ENCODE measurements at places on chromosomes 11 and 22.

DNA sequence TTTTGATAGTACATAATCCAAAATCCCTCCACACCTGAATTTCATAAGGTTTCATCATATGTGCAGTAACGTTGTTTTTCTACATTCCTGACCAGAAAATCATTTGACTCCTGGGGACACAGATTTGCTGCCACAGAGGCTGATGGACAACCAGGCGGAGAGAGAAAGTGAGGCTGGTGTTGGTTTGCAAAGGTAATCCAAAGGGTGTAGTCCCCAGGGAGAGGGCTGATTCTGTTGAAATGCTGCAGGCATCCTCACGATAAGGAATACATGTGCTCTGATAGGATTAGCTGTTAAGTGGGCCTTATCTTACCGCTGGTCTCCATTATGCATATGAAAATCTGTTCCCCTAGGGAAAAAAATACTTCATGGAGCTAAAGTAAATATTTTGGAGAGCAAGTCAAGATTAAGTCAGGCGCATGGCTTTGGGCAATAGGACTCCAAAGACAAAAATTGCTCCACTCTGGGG is 8.1 kb downstream of the APOL6 start:
- DNase-seq = no peak

- no peak for DNase-seq
These were observed 1049.1 kb downstream of the BRD1 start for GRCh38 chr22:48778308-48779195.

- DNase-seq = no peak
These were observed 76.9 kb upstream of the TRIM77 start for GRCh38 chr11:89633135-89633705.

- DNase-seq = no peak
These were observed 3.9 kb downstream of the PACSIN2 start for GRCh38 chr22:43011079-43011478.

DNA sequence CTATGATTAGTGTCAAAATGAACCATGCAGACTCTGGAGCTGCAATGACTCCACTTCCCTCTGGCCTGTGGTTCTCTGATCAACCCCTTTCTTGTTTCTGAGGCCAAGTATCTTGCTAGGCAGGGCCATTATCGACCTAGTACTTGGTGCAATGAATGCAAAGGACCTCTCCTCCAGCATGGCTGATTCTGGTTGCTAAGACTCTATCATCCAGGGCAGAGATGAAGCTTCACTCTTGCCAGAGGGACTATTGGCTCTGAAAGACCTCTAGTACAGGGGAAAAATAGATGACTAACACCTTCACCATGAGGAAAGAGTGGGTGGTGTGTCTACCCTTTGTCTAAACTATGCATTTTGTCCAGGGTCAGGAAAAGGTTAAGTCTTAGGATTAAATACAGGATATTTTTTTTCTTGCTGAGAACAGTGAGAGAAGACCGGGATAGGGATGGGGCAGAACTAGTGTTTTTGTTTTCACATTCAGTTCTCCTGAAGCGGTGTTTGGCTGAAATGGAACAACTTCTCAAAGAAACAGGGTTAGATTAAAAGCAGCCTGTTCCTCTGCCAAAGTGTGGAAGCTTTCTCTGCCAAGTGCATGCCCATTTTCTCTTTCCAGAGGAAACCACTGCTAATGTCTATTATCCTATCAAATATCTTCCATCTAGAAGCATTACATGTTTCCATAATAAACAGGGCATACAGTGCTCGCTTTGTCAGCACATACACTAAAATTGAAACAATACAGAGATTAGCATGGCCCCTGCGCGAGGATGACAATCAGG is 5.0 kb upstream of the MTFP1 start:
- DNase-seq = no peak

DNA sequence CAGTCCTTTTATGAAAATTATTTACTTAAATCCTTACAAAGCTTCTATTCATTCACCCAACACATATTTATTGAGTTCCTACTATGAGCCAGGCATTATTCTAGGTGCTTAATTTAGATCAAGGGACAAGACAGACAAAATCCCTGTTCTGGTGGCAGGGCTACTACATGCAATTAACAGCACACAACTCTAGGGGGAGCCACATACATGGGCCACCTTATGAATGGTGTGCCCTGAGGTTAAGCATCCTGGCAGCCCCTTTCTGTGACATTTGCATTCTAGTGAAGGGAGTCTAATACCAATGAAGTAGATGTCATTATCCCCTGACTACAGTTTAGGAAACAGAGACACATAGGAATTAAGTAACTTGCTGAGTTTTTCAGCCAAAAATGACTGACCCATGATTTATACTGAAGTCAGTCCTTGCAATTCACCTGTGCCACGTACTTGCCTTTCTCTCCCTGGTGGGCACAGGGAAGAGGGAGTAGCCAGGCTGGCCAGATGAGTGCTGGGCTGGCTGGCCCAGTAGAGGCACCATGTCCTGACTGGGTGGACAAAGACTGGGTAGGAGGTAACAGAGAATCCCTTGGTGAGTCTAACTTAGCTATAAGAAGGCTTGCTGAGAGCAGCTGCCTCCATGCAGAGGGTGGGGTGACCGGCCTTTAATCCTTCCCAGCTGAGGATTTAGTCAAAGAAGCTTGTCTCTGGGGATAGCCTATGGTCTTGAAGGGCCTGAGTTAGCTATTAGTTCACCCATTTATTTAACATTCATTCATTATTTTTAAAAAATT is 52.0 kb upstream of the ELF5 start:
- DNase-seq = no peak

GRCh38 chr11:15985127-15985859 is 371.1 kb downstream of the SOX6 start:
- DNase-seq = no peak

DNA sequence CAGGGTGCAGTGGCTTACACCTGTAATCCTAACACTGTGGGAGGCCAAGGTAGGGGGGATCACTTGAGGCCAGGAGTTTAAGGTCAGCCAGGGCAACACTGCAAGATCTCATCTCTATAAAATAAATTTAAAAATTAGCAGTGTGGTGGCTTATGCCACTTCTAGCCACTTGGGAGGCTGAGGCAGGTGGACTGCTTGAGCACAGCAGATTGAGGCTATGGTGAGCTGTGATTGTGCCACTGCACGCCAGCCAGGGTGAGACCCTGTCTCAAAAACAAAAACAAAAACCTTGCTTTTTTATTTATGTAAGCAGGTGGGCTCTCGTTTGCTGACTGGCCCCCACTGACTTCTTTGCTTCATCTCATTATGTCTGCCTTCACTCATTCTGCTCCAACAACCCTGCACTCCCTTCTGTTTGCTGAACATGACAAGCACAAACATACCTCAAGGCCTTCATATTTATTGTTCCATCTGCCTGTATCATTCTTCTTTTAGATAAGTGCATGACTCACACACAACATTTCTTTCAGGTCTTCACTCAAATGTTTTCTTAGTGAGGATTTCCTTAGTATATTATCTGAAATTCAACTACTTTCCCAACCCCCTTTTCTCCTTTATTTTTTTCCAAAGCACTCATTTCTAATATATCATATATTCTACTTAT is 32.4 kb upstream of the CLNS1A start:
- DNase-seq = no peak

DNA sequence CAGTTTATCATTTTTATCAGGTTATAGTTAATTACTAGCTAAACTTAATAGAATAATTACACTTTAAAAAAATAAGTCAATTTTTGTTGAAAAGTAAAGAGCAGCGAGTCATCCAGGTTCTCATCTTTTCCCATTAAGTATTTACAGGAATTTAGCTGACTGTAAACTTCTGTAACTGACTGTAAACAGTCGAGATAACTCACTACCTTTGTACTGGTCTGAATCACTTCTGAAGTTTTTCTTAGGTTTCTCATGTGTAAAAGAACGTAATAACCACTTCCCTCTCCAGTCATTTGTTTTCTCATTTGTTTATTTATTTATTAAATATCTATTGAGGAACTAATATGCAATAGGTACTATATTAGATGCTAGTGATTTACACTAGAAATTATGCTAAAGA is 270.8 kb downstream of the DYNC2H1 start:
- DNase-seq = no peak

- no peak for DNase-seq
These were observed 338.0 kb downstream of the AASDHPPT start for GRCh38 chr11:106415510-106415909.

DNA sequence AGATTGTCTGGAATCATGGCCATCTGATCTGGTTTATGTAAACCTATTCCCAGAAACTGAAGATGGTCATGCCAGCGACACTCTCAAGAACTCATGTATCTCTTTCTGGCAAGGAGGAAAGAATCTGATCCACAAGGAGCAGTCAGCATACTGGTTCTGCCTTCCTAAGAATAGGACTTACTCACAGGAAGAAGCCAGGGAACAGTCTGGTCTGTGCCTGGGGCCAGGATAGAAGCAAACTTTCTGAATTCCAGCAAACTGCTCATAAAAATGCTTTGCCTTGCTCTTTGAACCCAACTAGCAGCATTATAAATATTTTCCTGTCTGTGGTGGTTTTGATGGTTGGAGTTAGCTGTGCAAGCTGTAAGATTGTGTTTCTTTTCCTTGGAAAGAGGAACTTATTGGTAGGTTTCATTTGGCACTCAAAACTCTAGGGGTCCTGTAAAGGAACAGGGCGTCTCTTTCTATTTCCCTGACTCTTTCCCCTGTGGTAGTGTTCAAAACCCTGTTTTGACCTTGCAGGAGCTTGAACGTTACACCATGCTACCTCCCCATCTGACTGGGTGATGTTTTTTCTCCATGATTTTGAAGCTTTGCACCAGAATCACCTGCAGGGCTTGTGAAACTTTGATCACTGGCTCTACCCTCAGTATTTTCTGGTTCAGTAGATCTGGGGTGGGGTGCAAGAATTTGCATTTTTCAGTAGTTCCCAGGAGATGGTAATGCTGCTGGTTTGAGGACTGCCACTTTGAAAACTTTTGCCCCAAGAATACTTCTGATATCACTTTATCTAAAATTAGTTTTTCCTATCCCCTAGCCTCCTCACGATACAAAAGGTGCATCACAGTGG is 627.8 kb upstream of the ANO5 start:
- DNase-seq = no peak

- no peak for DNase-seq
These were observed 44.5 kb downstream of the ST14 start for GRCh38 chr11:130203766-130204702.

DNA sequence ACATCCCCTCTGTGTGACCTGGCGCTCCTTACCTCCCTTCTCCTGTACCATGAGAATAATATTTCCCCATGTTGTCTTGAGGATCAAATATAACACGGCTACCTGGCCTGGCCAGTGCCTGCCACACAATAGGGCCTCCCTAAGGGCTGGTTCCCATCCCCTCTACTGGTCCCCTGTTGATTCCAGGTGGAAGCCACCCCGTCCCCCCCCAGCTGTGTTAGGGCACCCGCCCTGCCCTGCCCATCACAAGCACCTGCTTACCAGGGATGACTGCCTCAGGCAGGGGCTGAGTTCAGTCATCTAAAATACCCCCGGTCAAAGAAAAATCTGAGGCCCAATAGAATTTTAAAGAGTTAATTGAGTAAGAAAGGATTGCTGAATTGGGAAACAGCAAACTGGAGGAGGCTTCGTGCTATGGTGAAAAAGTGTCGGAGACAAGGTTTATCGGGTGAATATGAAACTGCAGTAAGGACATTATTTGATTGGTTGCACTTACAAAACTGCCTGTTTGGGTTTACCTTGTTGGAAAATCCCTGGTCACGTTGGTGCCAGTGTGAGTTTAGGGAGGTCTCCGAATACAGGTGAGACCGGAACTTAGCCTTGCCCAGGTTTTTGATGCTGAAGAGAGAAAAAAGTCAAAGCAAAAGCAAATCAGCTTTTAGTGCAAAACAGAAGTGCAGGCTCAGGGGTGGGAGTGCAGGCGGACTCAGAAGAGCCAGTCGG is 5.2 kb downstream of the APOL1 start:
- DNase-seq = no peak

DNA sequence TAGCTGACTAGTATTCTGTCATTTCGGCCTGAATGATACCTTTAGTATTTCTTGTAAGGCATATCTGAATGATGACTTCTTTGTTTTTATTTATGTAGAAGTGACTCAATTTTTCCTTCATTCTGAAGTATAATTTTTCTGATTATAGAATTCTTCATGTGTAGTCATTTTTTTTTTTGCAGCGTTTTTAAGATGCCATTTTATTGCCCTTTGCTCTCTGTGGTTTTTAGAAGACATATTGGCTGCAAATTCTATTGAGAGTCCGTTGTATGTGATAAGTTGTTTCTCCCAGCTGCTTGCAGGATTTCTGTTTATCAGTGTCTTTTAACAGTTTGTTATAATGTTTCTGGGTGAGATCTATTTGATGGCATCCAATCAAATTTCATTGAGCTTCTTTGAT is 1224.8 kb downstream of the JRKL start:
- no peak for DNase-seq

DNA sequence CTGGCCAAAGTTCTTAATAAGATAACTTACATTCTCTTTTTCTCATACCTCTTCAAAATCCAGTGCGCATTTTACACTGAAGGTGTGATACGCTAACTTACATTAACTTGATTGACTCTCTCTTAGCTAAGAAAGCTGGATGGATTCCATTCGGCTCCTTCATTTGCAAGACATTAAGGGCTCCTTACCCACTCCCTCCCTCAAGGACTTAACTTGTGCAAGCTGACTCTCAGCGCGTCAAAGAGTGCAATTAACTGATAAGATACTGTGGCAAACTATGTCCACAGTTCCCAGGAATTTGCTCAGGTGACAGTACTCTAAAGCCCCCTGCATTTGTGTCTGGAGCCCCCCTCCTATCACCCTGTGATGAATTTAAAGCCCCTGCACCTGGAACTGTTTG is 6.4 kb upstream of the RFPL1 start:
- DNase-seq = no peak

DNA sequence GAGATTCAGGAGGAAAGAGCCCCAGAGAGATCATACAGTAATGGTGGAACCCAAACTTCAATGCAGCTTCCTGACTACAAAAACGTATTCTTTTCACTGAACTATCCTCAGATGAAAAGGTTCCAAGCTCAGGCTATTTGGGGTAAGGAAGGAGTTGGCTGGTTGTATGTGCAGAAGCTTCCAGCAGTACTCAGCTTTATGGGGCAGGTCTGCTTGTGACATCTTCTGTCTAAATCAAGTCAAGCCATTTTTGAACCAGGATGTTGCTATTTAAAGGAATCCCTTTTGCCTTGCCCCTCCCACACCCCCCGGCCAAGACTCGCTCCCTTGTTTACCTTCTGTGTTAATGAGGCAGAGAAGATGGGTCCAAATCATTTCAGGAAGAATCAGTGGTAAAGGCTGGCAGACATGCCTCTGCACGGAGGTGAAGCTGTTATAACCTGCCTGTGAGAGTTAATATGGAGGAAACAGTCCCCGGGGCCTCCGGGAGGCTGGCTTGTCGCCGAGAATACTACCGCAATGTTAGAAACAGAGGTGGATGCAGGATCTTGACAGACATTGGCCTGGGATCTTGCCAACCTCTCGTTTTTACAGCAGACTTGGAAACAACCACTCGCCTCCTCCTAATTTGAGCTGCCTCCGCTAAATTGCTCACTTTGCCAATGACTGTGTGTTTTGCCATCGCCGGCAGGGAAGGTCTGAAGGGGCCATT is 45.4 kb downstream of the TIMP3 start:
- DNase-seq = no peak

GRCh38 chr11:93513772-93514171 is 29.4 kb downstream of the SMCO4 start:
- no peak for DNase-seq

GRCh38 chr11:122647736-122648275 is 7.7 kb upstream of the UBASH3B start:
- no peak for DNase-seq
